ENCODE measurements at places on chromosomes 16 and 17. TPM values are rescaled to one million over a fixed set of nuclear protein-coding genes. Genes with fewer than 3 reads are reported as not detected.

CES3 gene
- 0.73 TPM for total RNA-seq

DNA sequence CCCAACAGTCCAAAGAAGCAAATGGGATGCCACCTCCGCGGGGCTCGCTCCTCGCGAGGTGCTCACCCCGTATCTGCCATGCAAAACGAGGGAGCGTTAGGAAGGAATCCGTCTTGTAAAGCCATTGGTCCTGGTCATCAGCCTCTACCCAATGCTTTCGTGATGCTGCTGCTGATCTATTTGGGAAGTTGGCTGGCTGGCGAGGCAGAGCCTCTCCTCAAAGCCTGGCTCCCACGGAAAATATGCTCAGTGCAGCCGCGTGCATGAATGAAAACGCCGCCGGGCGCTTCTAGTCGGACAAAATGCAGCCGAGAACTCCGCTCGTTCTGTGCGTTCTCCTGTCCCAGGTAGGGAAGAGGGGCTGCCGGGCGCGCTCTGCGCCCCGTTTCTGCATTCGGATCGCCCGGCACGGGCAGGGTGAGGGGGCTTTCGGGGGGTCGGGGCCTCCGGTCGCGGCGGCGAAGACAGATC lies at the start of gene CDH13:
CDH13 (plus strand) TSS at position 179 of the 471 bp plus-strand sequence.
- no peak for DNase-seq

KCNJ2 gene
- 0.05 TPM for total RNA-seq

DNA sequence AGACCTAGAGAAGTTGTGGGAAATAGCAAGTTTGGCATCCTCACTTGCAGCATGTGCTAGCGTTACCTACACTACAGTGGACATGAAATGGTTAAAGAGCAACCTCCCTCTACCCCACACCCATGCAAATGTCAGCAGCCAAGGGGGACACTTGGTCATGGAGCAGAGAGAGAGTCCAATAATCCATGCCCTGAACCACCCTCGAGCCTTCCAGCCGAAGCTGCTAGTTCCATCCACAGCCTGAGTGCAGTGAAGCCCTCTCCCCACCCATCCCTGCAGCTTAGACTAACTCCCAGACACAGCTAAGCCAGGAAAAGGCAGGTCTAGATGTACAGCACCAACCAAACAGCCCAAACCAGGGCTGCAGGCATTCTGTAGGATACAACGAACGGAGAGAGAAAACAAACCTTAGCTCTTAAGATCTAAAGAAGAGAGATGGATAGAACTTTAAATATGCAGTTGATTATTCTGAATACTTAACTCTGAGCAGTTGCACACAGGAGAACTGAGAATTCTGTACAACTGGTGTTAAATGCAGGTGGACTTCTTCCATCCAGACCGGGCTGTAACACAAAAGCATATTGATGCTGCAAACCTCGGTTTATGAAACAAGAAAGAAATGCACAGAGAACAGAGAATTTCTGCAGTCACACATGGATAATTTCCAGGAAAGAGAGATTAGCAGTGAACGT lies 93.8 kb downstream of the SALL1 start:
- DNase-seq = no peak

- DNase-seq = no peak
Observed at GRCh38 chr16:4494746-4495490, 18.7 kb downstream of the HMOX2 start.

DNA sequence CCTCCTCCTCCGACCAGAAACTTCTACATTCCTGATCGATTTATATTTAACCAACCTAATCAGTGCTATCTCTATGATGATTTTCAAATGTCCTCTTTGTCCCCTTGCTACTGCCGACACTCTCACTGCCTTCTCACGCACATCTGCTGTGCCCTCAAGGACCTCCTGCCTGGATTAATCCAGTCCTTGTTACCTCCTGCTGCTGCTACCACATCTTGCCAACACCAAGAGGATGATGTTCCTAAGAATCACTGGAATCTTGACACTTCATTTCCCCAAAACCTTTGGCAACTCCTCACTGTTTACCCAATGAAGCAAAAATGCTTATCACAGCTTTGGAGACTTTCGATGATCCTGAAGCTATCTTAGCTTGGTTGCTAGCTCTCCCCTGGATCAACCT lies 287.3 kb upstream of the AXIN2 start:
- DNase-seq = no peak

DNA sequence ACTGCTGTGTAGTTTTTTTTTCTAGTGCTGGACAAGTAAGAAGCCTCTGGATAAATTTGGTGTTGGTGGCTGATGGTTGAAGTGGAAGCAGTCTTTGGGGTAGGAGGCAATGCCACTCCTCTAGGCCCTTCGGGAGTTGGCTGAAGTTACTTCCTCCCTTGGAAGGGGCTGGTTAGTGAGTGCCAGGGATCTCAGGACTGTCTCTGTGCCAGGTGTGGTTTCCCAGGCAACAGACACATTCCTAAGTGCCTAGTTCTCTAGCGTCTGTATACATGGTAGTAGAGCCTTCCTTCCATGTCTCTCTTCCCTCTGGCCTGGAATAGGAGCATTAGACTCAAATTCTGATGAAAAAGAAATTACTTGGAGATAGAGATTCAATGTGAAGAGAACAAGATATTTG lies 15.3 kb downstream of the TMEM98 start:
- DNase-seq = no peak

GRCh38 chr17:4898927-4899326 lies 409 bp upstream of the C17orf107 start:
- DNase-seq = no peak

Measured in activated naive CD4-positive, alpha-beta T cell treated with anti-CD3 and anti-CD28 coated beads, Interleukin-2, amount 50 U/mL, for 72 hours (primary cell).